ENCODE measurements at places on chromosomes 11 and 22. TPM values are rescaled to one million over a fixed set of nuclear protein-coding genes. Genes with fewer than 3 reads are reported as not detected.
A peak's percentile ranks its signal among the peaks of the same experiment; 100 is the strongest.

Gene SLC5A4
- total RNA-seq: not detected

- no peak for DNase-seq
- H3K4me1 ChIP-seq: peaks cover 14% of the 10 kb centered on the region
- no peaks in the 10 kb centered on the region for H3K36me3 ChIP-seq
- H3K27ac ChIP-seq: no peak overlapping the region
Measured at GRCh38 chr22:39098026-39098425, 982 bp downstream of the APOBEC3H start.

- no peak overlapping the region for H3K4me3 ChIP-seq
- no peaks in the 10 kb centered on the region for H3K4me1 ChIP-seq
- no peak overlapping the region for H3K27ac ChIP-seq
- no peak for DNase-seq
- no peaks in the 10 kb centered on the region for H3K27me3 ChIP-seq
Measured at GRCh38 chr22:21688341-21688705, 22.5 kb downstream of the PPIL2 start.

Gene FDXACB1
- total RNA-seq: 2.5 TPM

Gene CNIH2
- total RNA-seq: 5.2 TPM

DNA sequence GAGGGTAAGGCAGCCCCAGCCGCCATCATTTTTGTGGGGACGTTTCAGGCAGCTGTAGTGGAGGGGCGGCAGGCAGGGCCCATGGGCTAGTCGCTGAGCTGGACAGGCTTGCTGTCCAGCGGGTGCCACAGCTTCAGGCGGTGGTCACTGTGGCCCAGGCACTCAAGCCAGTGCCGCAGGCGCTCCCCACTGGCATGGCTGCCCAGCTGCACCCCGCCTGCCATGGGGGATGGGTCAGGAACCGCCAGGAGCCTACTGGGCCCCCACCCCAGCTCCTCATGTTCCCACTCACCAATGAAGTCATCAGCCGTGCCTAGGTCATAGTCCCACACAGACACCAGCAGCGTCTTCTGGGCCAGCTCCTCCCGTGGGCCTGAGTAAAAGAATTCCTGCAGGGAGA, 6.0 kb downstream of the NDUFV1 start:
- no peak for DNase-seq
- no peak overlapping the region for H3K27ac ChIP-seq
- H3K4me3 ChIP-seq: no peak overlapping the region
- H3K27me3 ChIP-seq: no peaks in the 10 kb centered on the region
- peaks cover 28% of the 10 kb centered on the region for H3K36me3 ChIP-seq

DNA sequence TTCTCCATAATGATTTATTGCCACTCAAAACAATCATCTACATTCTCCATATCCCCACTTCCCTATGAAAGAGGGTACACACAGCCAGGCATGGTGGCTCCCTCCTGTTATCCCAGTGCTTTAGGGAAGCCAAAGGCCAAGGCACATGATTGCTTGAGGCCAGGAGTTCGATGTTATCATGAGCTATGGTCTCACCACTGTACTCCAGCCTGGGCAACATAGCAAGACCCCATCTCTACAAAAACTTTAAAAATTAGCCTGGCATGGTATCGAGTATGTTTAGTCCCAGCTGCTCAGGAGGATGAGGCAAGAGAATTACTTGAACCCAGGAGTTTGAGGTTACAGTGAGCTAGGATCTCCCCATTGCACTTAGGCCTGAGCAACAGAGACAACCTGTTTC, 6.0 kb downstream of the HPS5 start:
- no peaks in the 10 kb centered on the region for H3K27me3 ChIP-seq
- H3K27ac ChIP-seq: no peak overlapping the region
- H3K4me1 ChIP-seq: peaks cover 18% of the 10 kb centered on the region
- no peak overlapping the region for H3K4me3 ChIP-seq
- no peaks in the 10 kb centered on the region for H3K36me3 ChIP-seq
- no peak for DNase-seq

DNA sequence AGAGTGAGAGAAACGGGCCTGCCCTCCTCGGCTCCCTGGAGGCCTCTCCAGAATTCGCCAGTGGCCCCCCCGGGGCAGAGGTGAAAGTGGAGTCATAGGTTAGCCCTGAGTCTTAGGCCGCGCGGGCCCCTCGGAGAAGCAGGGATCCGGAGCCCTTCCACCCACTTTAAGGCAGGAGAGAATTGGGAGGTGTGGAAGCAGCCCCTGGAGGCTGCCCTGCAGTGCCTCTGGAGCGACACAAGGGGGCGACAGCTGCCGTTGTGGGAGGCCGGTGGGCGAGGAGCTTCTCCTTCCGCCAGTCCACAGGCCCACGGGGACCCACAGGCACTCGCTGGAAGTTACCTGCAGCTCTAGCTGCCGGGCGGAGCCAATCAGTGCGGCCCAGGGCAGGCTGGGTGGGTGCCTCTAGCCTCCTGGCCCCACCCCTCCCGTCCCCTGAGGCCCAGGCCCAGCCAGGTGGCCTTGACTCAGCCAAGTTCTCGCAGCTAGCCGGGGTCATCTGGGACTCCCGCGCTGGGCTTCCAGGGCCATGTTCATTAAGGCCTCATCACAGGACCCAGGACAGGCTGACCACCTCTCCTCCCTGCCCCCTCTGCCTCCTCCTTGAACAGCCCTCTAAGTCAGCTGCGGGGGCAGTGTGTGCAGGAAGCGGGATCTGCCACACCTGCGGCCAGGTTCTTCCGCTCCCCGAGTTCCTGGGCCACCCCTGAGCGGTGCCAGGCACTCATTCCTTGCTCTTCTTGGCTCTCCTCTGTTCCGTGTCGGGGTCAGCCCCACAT, 5.0 kb downstream of the DGKZ start:
- H3K27ac ChIP-seq: no peak overlapping the region
- no peak overlapping the region for H3K4me3 ChIP-seq
- H3K27me3 ChIP-seq: no peaks in the 10 kb centered on the region
- peak; percentile 26 for DNase-seq

- H3K36me3 ChIP-seq: no peaks in the 10 kb centered on the region
- H3K4me3 ChIP-seq: no peak overlapping the region
- H3K27me3 ChIP-seq: no peaks in the 10 kb centered on the region
- H3K27ac ChIP-seq: no peak overlapping the region
Measured at GRCh38 chr22:37259540-37260029, 15.5 kb upstream of the RAC2 start.

DNA sequence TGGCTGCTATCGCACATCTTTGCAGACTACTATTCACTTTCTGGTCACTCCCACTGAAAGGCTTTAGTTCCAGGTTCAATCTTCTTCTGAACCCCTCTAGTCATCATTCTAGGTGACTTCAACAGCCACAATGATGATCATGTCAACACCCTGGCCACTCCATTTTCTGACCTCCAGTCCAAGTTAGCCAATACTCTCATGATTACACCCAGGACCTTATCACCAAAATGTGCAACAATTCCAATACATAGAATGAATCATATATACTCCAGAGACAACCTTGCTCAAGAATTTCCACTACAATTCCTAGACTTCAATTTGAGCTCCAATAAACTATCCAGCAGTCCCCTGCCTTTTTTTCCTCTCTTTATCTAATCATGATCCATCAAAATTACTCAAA, 70.7 kb downstream of the PAK1 start:
- no peak overlapping the region for H3K27ac ChIP-seq
- H3K36me3 ChIP-seq: no peaks in the 10 kb centered on the region
- no peaks in the 10 kb centered on the region for H3K27me3 ChIP-seq
- peaks cover 24% of the 10 kb centered on the region for H3K4me1 ChIP-seq

- no peak for DNase-seq
- peaks cover 27% of the 10 kb centered on the region for H3K36me3 ChIP-seq
- peaks cover 30% of the 10 kb centered on the region for H3K4me1 ChIP-seq
- H3K4me3 ChIP-seq: peak overlapping the region; percentile 95
Measured at GRCh38 chr11:61331651-61332050, 1.3 kb downstream of the DDB1 start.

- H3K4me3 ChIP-seq: no peak overlapping the region
- no peaks in the 10 kb centered on the region for H3K27me3 ChIP-seq
- no peaks in the 10 kb centered on the region for H3K4me1 ChIP-seq
- DNase-seq: no peak
- no peaks in the 10 kb centered on the region for H3K36me3 ChIP-seq
- no peak overlapping the region for H3K27ac ChIP-seq
Measured at GRCh38 chr11:3146612-3147256, 18.4 kb downstream of the OSBPL5 start.

- H3K27ac ChIP-seq: no peak overlapping the region
- no peaks in the 10 kb centered on the region for H3K4me1 ChIP-seq
- no peak overlapping the region for H3K4me3 ChIP-seq
- peaks cover 14% of the 10 kb centered on the region for H3K27me3 ChIP-seq
- H3K36me3 ChIP-seq: no peaks in the 10 kb centered on the region
- DNase-seq: no peak
Measured at GRCh38 chr11:44624761-44625221, 59.3 kb downstream of the CD82 start.

GRCh38 chr22:42704896-42705295, 15.8 kb downstream of the A4GALT start:
- H3K4me3 ChIP-seq: no peak overlapping the region
- no peak overlapping the region for H3K27ac ChIP-seq
- no peaks in the 10 kb centered on the region for H3K27me3 ChIP-seq
- H3K36me3 ChIP-seq: no peaks in the 10 kb centered on the region
- H3K4me1 ChIP-seq: no peaks in the 10 kb centered on the region

GRCh38 chr11:125192717-125193415, 28.3 kb downstream of the PKNOX2 start:
- no peaks in the 10 kb centered on the region for H3K4me1 ChIP-seq
- DNase-seq: no peak
- H3K4me3 ChIP-seq: no peak overlapping the region
- no peaks in the 10 kb centered on the region for H3K36me3 ChIP-seq
- H3K27ac ChIP-seq: no peak overlapping the region
- peaks cover 94% of the 10 kb centered on the region for H3K27me3 ChIP-seq

DNA sequence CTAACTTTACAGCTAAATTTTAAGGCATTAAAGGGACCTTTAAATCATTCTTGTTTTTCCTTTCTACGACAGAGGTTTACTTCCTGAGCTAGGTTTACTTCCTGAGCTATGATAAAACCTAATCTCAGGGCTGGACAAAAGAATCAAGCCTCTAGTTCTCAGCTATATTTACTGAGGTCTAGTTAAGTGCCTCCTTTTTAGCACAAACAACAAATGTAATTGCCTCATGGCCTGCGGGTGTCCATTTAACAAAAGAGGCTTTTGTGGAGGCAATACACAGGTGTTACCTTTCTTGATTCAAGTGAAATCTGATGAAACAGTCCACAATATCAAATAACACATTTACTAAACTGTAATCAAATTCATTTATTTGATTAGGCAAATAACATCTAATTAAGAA, 67.3 kb downstream of the IMMP1L start:
- DNase-seq: peak; percentile 7
- H3K4me1 ChIP-seq: peaks cover 30% of the 10 kb centered on the region
- H3K27ac ChIP-seq: no peak overlapping the region
- no peaks in the 10 kb centered on the region for H3K27me3 ChIP-seq
- no peaks in the 10 kb centered on the region for H3K36me3 ChIP-seq
- no peak overlapping the region for H3K4me3 ChIP-seq

Measured in PC-3 (cell line).